Erythroblast (primary cell): ENCODE measurements at places on chromosomes 6 and 20.

- no peak for DNase-seq
These were observed 338 bp downstream of the RWDD1 start for GRCh38 chr6:116571683-116572000.

DNA sequence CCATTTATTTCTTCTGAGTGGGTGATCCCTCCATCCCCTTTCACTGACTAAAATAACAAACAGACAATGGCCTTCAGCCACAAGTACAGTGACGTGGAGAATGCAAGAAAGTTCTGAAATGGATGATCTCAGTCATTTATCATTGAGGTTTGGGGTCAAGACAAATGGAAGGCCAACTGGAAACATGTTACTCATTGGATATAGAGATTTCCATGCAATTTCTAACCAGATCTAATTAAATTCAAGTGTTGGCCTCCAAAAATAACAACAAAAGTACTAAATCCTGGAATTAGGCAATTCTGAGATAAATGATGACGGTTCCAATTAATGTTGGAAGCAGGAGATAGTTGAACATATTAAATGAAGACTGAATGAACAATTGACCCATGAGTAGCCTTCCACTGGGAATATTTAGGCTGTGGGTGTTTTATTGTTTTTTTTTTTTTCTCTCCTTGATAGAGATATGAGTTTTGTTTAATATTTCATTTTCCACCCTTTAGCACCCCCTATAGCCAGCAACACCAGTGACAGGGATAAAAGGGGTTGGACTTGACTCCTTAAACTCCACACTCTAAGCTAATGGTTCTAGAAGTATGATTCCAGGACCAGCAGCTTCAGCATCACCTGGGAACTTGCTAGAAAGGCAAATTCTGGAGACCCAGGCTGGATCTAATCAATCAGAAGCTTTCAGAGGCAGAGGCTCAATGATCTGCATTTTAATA is 112.8 kb downstream of the BCAS1 start:
- no peak for DNase-seq

DNA sequence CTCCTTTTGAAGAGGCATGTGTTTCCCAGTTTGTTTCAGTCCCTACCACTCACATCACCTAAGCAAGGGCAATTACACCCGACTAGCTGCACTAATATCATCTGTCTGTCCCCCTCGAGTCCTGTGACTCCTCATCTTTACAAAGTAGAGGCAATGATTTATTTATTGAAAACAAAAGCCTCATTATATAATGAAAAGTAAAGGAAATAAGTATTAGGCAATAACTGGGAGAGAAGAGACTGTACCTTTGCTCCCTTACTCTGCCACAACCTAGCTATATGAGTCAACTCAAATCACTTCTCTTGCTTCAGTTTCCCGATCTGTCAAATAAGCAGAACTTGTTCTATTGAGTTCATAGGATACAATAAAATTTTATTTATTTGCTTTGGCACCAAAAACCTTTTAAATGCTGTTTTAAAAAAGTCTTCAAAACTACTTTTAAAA is 38.9 kb downstream of the CSNK2A1 start:
- no peak for DNase-seq

GRCh38 chr6:167546611-167547327 is 221.9 kb downstream of the TTLL2 start:
- DNase-seq = no peak

DNA sequence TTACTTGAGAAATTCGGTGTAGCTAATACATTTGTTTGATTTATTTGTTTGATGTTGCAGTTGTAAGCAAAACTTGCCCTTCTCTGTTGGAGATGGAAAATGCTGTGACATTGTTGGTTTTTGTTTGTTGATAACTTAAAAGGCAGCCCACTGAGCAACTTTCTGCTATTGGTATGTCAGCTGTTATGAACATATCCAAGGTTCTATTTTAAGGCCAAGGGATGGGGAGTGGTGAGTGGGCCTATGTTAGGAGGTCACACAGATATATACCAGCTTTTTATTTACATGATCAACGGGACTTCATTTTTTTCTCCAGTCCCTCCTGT is 5.7 kb downstream of the QKI start:
- no peak for DNase-seq

DNA sequence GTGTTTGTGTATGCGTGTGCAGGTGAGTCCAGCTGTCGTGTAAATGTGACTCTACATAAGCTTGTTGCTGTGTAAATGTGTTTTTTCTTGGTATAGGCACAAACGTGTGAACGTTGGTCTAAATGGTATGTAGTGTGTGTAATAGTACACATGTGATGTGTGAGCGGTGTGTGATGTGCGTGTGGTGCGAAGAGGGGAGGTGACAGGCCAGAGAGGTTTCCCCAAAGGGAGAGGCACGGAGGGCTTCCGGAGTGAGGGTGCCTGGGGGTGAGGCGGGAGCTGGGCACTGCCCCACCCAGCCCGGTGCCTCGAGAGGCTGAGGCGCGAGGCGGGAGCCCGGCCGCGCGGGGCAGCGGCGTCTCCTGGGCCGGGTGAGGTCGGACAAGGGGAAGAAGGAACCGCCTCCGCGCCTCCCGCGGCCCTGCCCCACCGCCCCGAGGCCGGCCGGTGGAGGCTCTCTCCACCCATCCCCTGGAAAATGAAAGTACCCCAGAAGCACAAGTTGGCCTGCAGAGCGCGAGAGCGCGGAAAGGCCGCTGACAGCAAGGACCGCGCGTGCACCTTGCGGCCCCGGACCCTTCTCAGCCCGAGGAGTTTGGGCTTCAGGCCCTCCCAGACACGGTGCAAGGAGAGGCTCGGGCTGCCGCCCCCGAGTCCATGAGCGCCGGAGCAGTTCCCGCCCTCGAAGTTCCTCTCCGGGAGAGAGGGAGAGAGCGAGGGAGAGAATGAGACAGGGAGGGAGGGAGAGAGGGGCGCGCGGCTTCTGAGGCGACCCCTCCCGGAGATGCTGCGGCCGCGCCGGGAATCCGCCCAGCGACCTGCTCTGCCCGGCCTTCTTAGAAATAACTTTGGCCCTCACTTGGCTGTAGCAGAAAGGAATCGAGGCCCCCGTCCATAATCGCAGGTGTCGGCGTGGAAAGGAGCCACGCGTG is 43.2 kb upstream of the OSTM1 start:
- DNase-seq = peak; percentile 64

DNA sequence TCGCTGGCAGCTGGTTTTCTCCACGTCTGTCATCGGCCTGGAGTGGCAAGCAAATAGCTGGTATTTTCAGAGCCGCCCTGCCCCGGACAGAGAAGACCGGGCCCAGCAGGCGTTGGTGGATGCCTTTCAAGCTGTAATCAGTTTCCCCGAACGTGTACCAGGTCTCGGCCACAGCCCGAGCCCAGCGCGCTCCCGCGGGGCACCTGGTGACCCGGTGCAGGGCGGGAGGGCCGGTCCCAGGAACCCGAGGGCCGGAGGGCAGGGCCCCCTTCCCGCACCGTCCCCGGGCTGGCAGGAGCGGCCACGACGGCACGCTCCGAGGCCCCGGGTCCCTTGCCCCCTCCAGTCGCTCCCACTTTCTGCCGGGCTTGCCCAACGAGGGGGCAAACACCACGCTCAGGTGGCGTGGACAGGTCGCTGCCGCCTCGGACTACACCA is 348 bp upstream of the PYGB start:
- no peak for DNase-seq

- DNase-seq = no peak
These were observed 57.3 kb upstream of the THBS2 start for GRCh38 chr6:169310983-169311382.

GRCh38 chr6:139821676-139822223 is 447.3 kb upstream of the CITED2 start:
- DNase-seq = peak; percentile 8
